IMR-90 (cell line): ENCODE measurements at places on chromosomes 4 and X.

DNA sequence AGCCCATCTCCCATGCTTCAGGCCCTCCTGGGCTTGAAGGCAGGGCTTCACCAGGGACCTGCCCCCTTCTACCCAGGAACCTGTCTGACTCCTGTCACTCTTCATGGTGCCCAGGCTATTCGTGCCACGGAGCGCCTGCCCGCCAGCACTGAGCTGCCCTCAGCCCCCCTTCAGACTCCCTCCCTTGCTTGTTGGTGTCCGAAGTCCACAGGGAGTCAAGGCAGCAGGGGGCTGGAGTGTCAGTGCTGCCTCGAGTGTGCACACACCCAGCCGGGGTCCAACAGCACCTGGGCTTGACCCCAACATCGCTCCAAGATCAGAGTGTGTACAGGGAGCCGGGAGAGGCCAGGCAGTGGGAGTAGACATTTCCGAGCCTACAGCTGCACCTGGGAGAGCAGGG lies 59.8 kb downstream of the TBCK start:
- DNase-seq = no peak

- DNase-seq = peak; percentile 29
Measured at GRCh38 chr4:94127707-94128328, 79.8 kb upstream of the SMARCAD1 start.

DNA sequence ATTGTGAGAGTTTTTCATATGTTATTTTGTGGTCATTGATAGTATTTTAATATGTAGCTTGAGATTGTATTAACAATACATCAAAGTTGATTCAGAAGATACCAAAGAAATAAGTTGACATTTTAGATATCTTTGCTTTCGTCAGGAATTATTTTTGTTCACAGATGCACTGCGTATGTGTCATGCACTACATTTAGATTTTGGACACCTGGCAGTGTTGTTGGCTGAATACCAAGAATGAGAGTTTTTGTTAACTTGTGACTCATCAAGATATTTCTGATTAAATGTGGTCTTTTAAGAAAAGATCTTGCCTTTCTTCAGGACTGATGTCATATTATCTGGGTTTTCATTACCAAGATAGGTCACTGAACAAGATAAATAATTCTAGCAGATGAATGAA lies 633.4 kb downstream of the CENPC start:
- no peak for DNase-seq

DNA sequence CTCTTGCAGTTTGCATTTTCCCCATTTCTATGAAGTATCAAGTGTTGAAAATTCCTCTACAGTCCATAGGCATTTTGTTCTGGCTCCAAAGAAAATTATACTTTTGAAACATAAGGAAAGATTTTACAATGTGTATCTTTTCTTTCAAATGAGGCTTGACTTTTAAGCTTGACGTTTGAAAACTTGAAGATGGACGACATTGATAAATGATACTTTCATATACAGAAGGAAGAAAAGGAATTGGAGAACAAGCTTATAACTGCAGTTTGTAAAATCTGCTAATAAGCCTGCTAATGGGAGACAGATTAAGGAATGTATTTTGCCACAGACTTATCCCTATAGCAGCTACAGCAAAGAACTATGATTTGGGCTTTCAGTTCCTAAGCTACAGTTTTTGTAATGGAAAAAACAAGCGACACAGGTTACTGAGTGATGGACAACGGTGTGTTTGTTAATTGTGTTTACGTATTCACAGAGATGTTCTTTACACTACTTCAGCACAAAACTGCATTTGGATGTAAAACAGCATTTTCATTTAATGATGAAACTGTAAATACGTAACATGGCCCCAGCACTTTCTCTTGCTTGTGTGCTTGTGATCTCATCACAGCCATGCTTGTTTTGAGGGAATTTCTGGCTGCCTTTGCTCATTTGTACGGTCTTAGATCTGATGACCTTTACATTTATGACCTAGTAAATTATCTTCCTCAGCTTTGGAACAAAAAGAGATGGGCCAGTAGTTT lies 83.2 kb upstream of the FAT1 start:
- DNase-seq = no peak

DNA sequence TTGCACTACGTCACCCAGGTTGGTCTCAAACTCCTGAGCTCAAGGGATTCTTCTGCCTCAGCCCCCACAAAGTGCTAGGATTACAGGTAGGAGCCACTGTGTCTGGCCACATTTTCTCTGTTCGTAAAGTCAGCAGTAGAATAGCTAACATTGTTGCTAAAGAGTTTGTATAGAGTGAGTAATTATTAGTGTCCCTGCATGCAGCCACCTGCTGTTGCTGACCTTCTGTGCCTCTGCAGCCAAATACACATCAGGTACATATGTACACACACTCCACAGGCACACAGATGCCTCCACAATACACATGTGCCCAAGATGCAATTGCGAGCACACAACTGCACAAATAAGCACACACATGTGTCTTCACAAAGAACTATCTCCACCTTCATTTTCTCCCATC lies 10.9 kb downstream of the DRD5 start:
- no peak for DNase-seq

- no peak for DNase-seq
Measured at GRCh38 chr4:89488736-89489135, 181.1 kb upstream of the GPRIN3 start.

DNA sequence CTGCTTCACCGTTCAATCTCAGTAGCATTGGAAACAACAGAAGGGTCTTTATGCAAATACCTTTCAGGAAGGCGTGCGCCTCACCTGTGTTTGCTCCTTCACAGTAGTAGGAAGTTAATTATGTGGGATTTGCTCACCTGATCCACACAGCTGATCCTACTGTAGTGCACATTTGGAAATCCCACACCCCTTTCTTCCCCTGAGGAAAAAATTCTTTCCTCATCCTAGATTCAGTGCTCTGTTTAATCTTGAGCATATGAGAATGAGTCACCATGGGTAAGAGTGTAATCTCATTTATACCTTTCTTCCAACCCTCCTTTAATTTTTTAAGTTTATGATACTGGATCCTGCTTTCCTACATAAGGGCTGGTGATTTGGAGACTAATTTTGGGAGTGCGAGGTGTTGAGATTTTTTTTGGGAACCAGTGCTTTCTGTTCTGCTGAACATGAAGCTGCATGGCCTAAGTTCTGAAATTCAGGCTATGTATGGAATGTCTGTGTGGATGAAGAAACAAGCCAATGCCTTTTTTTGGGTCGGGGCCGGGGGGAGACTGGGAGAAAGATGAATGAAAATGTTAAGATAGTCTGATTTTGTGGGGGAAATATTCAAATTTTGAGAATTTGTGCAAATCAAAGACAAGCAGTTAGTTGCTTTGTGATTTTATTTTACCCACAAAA lies 19.0 kb downstream of the GAB1 start:
- DNase-seq = peak; percentile 48

- DNase-seq = peak; percentile 5
Measured at GRCh38 chrX:129686422-129686948, 31.7 kb upstream of the APLN start.

GRCh38 chrX:150476164-150476699 lies 92.2 kb upstream of the MTM1 start:
- peak; percentile 62 for DNase-seq

- DNase-seq = no peak
Measured at GRCh38 chr4:37528166-37528885, 157.8 kb downstream of the RELL1 start.

DNA sequence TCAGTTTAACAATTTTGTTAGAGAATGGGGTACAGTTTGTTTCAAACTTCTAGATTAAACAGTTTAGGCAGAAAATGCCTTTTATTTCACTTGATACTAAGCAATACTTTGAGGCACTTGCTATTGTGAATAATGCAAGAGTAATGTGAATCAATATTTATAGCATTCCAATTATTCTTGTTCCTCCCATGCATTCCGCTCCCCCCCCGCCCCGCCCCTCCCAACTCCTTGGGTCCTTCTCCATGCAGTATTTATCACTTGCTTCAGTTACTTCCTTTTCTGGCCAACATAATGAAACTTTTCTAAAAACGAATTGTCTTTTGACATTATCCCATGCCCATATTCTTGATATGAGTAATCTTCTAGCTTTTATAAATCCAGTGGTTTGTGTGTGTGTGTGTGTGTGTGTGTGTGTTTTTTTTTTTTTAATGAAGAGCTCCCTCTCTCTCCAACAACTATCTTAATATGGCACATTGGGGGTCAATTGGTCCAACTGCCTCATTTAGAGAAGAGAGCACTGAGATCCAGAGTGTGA lies 1.6 kb downstream of the BANK1 start:
- no peak for DNase-seq

GRCh38 chrX:3428792-3429191 lies 82.3 kb upstream of the MXRA5 start:
- DNase-seq = no peak

- no peak for DNase-seq
Measured at GRCh38 chrX:8377041-8377440, 87.6 kb upstream of the VCX3B start.

GRCh38 chr4:1463088-1463926 lies 57.1 kb upstream of the NKX1-1 start:
- peak; percentile 69 for DNase-seq

DNA sequence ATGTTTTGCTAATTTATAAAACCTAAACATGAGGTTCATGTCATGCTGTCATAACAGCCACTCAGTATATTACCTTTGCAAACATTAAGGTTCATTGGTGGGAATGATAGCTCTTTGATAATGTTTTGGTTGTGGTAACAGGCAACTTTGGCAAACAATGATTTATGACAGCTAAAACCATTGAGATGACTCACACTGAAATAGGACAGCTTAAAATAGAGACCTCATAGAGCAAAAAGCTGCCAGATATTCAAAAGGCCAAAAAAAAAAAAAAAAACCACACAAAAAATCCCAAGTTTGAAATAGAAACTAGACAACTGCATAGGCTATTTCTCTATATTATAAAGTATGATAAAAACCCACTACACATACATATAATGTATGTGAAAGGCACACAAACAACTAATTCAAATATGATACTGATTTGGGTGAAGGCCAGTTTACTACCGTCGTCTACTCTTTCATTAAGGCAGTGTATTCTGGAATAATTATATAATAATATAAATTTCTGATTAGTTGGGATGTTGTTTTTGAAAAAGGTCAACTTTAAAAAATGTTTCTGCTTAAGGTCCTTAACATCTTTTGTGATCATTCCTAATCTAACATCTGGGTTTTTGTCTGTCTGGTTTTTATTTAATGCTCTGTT lies 646.0 kb upstream of the PITX2 start:
- DNase-seq = peak; percentile 49

GRCh38 chr4:89400287-89401035 lies 92.9 kb upstream of the GPRIN3 start:
- no peak for DNase-seq

DNA sequence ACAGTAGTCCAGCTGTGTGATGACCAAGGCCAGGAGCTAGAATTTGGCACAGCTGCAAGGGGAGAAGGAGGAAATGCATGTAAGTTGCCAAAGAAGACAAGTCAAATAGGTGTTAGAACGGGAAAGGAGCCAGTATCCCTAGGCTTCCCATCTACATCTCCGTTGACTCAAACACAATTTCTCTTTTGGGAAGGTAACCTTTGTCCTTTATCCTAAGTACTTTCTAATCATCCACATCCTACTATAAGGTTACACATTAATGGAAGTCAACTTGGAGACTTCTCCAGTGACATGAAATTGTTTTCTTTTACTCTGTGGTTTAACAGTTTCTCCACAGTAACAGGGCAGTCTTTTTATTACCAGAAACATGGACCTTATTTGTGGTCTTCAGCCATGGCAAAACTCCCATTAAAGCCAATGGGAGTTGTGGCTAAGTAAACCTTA lies 620.0 kb downstream of the ANKRD50 start:
- no peak for DNase-seq

DNA sequence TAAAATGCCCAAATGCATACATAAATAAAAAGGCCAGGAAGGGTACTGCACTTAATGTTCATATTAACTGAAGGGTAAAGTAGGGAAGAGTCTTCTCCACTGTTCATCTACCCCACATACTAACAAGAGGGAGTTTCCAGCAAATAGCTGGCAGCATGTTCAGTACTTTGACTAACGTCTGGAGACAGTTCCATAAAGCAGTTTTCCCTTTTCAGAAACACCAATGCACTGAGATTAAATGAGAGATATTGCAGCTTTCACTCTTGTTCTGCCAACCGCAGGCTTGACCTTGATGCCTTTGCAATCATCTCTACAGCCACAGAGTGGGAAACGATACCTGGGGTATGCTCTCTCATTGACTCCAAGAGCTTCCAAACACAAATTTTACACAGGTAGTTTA lies 2123.1 kb upstream of the TENM3 start:
- peak; percentile 13 for DNase-seq

DNA sequence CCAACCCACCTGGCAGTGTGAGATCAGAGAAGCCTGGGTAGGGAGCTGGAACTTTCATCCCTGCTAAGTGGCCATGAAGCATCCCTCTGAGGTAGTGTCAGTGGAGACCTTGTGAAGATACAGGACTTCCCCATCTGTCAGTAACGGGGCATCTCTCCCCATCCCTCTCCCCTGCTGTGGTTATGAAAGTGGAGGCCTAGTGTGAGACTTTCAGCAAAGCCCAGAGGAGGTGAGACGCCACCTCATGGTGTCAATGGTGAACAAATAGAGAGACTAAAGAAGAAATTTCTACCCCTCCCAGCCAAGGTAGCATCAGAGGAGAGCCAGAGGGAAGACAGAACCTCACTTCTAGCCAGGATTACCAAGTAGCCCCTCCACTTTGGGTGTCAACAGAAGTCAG lies 150.2 kb downstream of the VEGFC start:
- DNase-seq = no peak

- peak; percentile 97 for DNase-seq
Measured at GRCh38 chr4:40990236-40990898, 224.0 kb downstream of the APBB2 start.

DNA sequence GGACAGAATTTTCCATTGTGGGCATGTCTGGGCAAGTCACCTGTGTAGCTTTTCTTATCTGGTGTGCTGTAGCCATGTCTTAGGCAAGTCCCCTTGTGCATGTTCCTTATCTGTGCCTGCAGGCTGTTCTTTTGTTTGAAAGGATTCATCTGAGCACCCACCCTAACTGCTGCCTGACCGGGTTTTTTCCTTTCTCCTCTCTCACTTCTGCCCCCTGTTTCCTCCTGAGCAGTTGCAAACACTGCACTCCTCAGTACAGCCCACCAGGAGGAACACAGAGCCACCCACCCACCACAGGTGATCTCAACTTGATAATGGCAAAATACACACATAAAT lies 29.2 kb upstream of the IL9R start:
- no peak for DNase-seq

GRCh38 chr4:3293401-3294391 lies 875 bp downstream of the RGS12 start:
- no peak for DNase-seq

DNA sequence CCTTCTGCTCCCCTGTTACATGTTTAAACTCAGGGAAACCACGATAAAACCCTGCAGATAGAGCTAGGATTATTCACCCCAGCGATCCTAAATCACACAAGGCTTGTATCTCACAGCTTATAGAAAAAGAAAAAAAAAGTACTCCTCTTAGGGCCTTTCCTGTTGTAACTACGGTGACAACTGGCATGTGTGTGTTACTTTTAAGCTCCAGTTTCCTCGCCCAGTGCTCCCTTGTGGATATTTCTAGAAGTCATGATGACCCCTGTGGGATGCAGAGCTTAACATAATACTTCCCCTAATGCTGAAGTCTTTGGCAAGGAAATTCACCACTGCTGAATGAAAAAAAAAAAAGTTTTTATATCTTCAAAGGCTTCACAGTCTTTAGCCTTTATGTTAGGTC lies 114.7 kb downstream of the NWD2 start:
- DNase-seq = no peak

- no peak for DNase-seq
Measured at GRCh38 chr4:1788254-1788973, 4.7 kb upstream of the FGFR3 start.
